NCI-H2171 treated with DMSO at 0.1 percent for 48 hours (cell line): ENCODE measurements at places on chromosomes 1 and 21.

GRCh38 chr1:236090741-236091147 lies 25.9 kb upstream of the NID1 start:
- peak; percentile 70 for DNase-seq

DNA sequence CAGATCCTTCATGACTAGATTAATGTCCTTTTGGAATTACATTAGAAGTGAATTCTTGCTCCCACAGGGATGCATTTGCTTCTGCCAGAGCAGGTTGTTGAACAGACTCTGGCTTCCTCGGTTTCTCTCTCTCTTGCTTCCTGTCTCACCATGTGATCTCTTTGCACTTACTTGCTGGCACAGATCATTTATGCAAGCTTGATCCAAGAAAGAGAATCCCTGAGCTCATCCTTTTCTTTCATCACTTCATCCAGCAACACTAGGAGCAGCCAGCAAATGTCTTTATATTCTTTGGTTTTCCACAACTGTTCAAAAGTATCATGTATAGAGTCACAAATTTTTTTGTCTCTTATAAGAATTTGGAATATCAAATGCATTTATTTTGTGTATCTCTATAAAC lies 313.5 kb downstream of the ZNF326 start:
- no peak for DNase-seq

DNA sequence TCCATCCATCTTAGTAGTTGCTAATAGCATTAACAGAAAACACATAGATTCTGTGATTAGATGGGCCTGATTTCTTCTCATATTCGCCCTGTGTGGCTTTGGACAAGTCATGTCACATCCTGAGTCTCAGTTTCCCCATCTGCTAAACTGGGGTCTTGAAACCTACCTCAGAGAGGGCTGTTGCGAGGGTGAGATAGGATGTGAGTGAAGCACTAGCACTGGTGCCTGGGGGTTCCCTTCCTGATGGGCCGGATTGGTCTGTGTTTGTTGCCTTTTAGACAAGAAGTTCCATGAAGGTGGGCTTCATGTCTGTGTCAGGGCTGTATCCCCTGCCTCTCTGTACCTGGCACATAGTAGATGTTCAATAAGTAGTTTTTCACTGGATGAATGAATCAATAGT lies 3.5 kb upstream of the MAN1C1 start:
- no peak for DNase-seq

DNA sequence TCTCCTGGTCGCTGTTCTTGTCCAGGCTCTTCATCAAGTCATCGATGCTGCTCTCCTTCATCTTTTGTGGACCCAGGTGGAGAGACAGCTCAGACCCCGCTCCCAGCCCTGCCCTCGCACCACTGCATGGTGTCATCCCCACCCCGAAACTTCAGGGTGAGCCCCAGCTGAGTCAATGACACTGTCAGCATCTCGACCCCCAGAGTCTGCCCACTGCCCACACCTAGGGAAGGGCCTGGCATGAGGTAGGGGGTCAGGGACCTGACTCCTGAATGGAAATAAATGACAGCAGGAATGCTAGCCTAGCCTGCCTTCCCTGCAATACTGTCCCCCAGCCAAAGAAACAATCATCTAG lies 1.6 kb upstream of the S100A6 start:
- DNase-seq: no peak

DNA sequence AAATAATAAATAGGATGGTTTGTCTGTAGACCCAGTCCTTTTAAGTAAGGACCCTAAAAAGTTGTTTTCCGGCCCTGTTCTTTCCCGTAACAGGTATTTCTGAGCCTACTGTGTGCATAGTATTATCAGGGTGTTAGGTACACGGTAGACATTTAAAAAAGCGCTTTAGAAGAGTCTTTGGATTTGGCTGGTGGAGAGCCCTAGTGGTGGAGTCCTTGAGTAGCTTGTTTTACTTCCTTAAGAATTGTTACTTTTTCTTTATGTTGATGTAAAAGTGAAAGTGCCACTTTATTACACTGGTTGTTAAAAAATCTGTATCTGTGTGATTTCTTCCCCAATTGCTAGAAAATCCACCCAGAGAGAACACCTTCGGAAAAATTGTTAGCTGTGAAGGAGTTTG lies 36.8 kb downstream of the SMYD2 start:
- no peak for DNase-seq

DNA sequence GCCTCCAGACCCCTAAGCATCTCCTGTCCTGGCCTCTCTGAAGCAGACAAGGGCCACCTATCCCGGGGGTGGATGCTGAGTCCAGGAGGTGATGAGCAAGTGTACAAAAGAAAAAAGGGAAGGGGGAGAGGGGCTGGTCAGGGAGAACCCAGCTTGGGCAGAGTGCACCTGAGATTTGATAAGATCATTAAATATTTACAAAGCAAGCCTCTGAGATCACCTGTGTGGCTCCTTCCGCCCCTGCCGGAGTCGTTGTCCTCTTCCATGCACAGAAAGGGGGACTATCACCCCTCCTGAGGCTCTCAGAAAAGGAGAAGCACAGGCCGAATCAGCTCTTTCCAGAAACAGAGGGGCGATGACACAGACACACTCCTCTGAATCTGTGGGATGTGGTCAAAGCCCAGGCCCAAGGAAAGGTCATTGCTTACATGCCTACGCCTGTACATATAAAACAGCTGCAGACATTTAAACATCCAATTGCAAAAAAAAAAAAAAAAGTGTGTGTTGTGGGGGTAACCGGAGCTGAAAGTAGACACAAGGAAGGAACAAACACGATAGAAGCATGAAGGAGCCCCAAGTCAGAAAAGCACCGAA lies 30.9 kb downstream of the PRSS38 start:
- DNase-seq: no peak

GRCh38 chr1:97500760-97501159 lies 420.1 kb downstream of the DPYD start:
- DNase-seq: no peak

DNA sequence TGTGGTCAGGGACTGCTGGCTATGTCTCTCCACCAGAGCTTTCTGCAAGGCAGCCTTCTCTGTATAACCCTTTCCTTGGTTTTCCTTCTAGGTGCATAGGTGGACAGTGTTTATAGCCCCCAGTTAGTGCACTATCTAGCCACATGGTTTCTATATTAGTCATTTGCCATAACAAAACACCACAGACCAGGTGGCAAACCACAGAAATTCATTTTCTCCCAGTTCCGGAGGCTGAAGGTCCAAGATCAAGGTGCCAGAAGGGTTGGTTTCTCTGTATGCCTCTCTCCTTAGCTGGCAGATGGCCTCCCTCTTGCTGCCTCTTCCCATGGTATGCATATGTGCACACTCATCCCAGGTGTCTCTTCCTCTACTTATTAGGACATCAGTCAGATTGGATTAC lies 106.4 kb downstream of the KAZN start:
- peak; percentile 86 for DNase-seq

- no peak for DNase-seq
These were observed 8.4 kb downstream of the ZYG11A start for GRCh38 chr1:52850951-52851350.

DNA sequence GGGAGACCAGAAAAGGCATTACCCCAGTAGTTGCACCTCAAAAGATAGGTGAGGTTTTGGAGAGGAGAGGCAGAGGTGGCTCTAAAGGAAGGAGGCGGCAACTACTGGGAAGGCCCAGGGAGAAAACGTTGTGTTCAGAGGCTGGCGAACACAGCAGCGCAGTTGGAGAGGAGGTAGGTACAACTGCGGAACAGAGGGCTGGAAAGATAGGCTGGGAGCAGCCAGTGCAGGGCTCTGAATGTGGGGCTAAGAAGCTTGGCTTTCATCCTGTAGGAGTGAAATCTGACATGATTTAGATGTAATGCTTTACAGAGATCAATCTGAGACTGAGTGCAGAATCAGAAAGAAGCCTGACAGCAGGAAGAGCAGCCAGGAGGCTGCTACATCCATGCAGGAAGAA lies 13.0 kb downstream of the RIMS3 start:
- no peak for DNase-seq

DNA sequence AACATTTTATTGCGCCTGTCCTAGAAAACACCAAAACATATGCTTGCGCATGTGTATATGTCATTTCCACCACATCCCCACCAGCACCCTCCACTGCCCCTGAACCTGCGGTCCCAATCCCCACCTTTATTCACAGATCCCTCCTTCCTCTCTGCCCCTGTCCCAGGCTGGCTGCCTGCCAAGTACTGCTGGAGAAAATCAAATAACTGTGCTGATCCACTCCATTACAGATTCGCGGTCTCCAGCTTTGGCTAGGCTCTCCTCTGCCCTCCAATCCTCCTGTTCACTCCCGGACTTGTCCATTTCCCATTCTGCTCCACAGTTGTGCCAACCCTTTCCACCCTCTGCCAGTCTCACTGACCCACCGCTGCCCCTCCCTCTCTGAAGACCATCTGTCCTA lies 59.3 kb upstream of the GJB5 start:
- DNase-seq: peak; percentile 5

DNA sequence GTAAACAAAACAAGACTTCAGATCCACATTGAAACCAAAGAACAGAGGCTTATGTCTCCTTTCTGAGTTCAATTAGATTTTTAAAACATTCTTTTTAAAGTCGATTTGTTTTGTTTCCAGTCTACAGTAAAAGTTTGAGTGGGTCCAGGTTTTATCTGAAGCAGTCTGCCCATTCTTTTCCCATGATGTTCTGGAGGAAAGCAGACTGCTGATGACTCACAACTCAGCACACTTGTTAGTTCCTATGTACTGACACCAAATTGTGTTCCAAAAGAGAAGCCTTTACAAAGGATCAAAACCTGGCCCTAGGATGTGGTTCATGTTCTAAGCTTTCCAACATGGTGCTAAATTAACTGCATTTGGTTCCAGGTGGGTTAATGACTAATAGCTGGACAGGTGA lies 11.4 kb upstream of the CCN1 start:
- DNase-seq: no peak

GRCh38 chr1:151036356-151036755 lies at the start of gene BNIPL:
TSS of gene BNIPL (plus strand) at chr1:151036586. CDS start at chr1:151036726, 140 bp downstream.
- DNase-seq: no peak

DNA sequence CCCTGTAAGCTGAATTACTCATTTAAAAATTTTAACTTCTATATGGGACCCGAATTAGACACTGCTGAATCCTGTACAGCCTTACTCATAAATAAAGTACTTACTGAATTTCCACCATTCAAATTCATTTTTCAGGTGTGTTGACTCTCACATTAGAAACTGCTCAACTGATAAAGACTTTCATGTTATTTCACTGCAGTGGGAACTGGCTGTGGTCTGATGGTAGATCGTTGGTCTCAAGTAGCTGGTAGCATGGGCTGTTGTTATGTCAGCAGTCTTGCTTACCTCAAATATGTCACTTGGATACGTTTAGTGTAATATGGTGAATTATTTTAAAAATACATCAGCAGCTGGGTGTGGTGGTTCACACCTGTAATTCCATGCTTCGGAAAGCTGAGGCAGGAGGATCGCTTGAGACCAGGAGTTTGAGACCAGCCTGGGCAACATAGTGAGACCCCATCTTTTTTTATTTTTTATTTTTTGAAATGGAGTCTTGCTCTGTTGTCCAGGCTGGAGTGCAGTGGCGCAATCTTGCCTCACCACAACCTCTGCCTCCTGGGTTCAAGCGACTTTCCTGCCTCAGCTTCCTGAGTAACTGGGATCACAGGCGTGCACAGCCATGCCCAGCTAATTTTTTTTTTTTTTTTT lies 10.4 kb downstream of the DEGS1 start:
- DNase-seq: no peak

DNA sequence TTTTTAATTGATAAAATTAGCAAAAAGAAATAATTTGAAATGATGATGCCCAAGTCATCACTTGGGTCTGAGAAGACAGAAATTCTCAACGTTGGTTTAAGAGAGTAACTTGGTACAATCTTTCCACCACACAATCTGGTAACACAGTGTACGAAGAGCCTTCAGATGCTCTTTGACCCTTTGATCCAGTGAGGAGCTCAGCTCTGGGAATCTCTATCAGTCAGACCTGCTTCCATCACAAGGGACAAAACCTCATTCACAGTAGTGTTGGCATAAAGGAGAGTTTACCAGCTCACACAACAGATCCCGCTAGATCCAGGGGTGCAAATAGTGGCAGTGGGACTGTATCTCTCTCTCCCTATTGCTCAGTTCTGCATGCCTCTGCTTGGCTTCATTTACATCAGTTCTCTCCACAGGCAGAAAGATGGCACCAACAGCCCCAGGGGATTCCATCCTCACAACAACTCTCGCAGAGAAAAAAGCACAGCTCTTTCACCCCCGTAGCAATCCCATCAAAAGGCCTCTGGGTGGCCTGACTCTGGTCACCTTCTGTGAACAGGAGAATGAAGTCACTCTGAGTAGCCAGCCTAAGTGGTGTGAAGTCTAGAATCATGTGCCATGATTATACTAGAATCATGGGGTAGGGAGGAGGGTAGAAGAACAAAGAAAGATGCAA lies 119.7 kb downstream of the ZNF281 start:
- no peak for DNase-seq

DNA sequence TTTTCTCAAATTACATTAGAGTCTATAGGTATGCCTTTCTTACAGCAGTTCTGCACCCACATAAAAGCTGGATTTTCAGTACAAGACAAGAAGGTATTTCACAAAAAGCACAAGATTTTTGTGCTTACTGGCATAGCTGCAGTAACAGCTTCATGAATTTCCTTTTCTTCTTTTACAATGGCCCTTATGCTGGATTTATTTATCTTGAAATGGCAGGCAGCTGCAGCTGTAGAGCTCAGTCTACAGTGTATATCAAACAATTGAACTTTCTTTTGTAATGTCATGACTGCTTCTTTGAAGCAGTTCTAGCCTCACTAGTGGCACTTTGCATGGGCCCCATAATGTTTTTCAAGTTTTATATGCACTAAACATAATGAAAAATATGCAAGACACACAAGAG lies 510.2 kb downstream of the KCNT2 start:
- DNase-seq: no peak

GRCh38 chr1:36728846-36729245 lies 246.1 kb upstream of the CSF3R start:
- DNase-seq: no peak

- DNase-seq: no peak
These were observed 128.5 kb upstream of the SERTAD4 start for GRCh38 chr1:210104103-210104502.

- no peak for DNase-seq
These were observed 58.0 kb downstream of the MATN1 start for GRCh38 chr1:30665216-30666010.

- DNase-seq: peak; percentile 4
These were observed 358.1 kb downstream of the LRRIQ3 start for GRCh38 chr1:73839922-73840321.

- no peak for DNase-seq
These were observed 16.4 kb downstream of the ARHGEF2 start for GRCh38 chr1:155961937-155962336.

GRCh38 chr1:51740652-51741051 lies 123.8 kb downstream of the OSBPL9 start:
- no peak for DNase-seq

DNA sequence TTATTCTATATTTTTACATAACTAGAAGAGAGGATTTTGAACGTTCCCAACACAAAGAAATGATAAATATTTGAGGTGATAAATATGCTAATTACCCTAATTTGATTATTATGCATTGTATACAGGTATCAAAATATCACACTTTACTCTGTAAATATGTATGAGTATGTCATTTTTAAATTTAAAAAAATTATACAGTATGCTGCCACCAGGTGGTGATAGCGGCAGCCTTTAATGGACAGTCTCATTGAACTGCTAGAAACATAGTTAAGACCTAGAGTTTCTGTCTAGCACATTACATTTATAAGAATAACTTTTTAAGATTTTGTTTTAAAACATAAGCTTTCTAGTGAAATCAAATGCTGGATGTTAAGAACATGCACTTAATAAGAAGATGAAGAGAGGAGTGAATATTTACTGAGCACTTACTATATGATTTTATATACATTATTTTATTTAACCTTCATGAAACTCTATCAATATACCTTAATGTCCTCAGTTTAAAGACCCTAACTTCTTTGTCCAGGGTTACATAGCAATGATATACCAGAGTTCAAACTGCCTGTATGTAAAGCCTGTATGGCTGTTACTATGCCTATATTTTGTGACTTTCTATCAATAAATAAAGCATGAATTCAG lies 207.1 kb downstream of the NUF2 start:
- DNase-seq: no peak
